ENCODE measurements at places on chromosomes 12 and 14.

- DNase-seq, result no peak
Observed at GRCh38 chr14:33444136-33444535, 505.5 kb downstream of the NPAS3 start.

GRCh38 chr12:83365317-83365716 is 678.6 kb downstream of the TMTC2 start:
- DNase-seq, result no peak

- no peak for DNase-seq
Observed at GRCh38 chr12:118607831-118608230, 231.5 kb downstream of the SUDS3 start.

DNA sequence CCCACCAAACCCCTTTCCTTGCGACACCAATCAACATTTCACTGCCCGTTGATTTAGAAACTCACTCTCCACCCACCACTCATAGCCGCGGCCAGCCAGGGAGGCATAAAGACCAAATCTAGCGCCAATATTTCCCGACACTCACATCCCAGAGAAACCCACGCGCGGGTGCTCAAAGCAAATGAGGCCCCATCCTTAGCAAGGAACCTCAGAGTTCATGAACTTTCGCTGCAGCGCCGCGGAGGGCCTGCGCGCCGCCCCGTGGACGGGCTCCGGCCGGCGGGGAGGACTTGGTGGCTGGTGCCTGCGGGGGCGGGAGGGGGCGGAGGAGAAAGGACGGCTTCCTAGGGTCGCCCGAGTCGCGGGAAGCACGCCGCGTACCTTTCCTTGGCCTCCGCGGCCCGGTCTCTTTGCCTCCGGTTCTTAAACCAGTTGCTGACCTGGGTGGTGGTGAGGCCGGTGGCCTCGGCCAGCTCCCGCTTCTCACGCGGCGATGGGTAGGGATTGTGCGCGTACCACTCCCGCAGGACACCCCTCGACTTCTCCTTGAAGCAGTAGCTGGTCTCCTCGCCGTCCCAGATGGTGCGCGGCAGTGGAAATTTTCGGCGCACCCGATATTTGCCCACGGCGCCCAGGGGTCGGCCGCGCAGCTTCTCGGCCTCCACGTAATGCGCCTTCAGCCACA is 886 bp downstream of the SIX1 start:
- no peak for DNase-seq

DNA sequence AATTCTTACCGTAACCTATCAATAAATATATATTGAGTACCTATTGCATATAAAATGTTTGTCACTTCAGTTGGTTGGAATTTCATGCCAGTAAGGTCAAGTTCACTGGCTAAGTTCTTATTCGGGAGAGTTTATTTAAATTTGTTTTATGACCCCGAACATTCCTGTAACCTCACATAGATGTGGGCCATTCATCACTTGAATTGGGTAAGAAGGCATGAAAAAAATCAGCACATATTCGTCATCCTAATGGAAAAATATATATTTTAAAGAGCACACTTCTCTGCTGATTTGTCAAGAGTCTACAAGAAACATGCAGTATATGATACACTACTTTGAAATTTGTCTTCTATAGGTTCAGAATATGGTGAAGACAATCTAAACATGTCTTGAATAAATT is 263.4 kb downstream of the CCDC91 start:
- no peak for DNase-seq

GRCh38 chr14:39967885-39968284 is 535.7 kb upstream of the FBXO33 start:
- DNase-seq, result no peak

DNA sequence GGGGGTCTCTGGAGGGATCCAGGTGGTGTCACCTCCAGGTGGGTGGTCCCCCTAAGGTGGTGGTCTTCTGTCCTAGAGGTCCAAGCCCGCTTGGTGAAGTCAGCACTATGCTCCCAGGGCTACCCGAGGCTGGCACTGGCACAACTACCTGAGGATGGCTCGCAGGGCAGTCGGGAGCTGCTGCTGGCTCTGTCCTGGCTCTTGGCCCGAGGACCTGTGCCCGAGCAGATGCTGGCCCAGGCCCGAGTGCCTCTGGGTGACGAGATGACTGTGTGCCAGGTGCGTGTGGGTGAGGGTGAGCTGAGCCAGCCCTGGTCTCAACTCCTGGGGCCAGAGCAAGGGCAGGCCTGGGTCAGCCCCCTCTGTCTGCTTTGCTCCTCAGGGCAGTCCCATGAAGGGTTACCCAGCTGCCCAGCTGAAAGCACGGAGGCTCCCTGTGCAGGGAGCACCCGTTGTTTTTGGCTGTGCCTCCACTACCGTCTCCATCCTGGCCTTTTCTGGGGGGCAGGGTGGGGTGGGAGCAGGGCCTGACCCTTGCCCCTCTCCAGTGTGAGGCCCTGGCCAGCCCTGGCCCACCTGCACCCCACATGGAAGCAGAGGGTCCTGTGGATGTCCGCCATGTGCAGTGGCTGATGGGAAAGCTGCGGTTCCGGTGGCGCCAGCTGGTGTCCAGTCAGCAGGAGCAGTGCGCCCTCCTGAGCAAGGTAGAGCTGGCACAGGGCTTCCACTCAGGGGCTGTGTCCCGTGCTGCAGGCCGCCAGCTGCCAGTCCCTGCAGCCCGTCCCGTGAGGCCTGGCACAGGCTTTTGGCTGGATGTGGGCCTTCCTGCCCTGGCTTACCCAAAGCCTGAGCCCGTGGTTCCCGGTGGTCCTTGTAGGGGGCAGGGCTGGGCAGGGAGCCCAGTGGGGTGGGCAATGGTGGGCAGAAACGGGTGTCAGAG is 1.3 kb downstream of the TEDC1 start:
- no peak for DNase-seq

DNA sequence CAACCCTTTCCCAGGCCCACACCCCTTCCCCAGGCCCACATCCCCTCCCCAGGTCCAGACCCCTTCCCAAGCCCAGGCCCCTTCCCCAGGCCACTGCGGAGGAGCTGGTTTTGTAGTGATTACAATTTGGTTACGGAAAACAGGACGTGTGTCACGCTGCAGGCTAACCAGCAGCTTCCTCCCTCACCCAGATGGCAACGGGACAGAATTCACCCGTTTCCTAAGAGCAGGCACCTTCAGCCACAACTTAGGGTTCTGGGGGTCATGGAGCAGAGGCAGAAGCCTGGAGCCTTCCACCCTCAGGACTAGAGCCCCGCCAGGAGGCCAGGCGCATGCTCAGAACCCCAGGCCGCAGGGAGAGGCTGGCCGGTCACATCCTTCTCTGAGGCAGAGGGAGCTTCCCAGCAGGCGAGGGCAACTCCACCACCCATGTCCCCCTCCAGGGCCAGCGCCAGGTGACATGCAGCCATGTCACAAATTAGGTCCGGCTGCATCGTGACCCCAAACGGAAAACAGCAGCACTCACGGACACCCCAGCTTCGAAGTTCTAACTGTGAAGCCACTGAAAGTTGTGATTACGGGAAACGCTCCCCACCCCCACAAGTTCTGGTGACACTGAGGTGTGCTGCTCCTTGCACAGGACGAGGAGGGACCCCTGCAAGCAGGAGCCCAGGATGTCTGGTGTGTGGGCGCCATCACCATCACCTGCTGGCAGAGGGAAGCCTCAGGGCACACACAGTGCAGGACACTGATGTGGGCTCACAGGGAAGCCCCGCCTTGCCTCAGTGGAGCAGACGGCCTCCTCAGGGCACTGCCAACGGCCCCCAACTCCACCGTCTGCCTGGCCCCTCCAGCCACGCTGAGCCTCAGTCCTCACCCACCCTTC is 7.7 kb downstream of the BRF1 start:
- DNase-seq, result no peak

Data from GM13976 (cell line).